ENCODE measurements at places on chromosomes 1 and 21. TPM values are rescaled to one million over a fixed set of nuclear protein-coding genes. Genes with fewer than 3 reads are reported as not detected.

TSACC gene
- not detected for total RNA-seq

SEC22B gene
- total RNA-seq, result 18.4 TPM

LCE2C gene
- not detected for total RNA-seq

CELSR2 gene
- total RNA-seq, result 7.1 TPM

FNDC10 gene
- total RNA-seq, result 1.7 TPM

BNIPL gene
- 0.32 TPM for total RNA-seq

ANKRD35 gene
- 0.73 TPM for total RNA-seq

PDPN gene
- total RNA-seq, result 14.9 TPM

Measured in cardiac septum (tissue), 1 donor.